Cerebellar nuclear complex (tissue), 1 donor: ENCODE measurements at places on chromosomes 1 and 21.

GRCh38 chr1:198620951-198621824 is 17.7 kb upstream of the PTPRC start:
- no peak for DNase-seq

- DNase-seq, result no peak
Observed at GRCh38 chr1:197736685-197737084, 38.6 kb downstream of the DENND1B start.

DNA sequence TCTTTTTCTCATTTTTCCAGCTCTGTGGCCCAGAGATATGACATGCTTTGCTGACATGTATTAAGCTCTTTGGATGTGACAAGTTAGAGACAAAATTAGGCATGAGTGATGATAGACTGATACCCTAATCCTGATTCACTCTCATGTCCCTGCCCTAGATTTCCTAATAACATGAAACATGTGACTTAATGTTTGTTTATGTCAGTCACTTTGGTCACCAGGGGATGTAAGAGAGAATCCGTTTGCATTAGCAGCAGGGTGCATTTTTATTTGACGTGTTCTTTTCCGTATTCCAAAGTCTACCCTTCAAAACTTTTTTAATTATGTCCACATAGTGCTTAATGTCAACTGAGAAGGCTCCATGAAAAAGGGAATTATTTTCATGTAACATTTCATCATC is 192.4 kb downstream of the HMCN1 start:
- no peak for DNase-seq

- DNase-seq, result no peak
Observed at GRCh38 chr1:15070145-15070748, 83.3 kb upstream of the TMEM51 start.

GRCh38 chr21:25515484-25516405 is 91.5 kb downstream of the MRPL39 start:
- DNase-seq, result no peak

GRCh38 chr1:47233186-47233585 is 1.2 kb upstream of the TAL1 start:
- no peak for DNase-seq
